ENCODE measurements at places on chromosomes 1 and 21.

DNA sequence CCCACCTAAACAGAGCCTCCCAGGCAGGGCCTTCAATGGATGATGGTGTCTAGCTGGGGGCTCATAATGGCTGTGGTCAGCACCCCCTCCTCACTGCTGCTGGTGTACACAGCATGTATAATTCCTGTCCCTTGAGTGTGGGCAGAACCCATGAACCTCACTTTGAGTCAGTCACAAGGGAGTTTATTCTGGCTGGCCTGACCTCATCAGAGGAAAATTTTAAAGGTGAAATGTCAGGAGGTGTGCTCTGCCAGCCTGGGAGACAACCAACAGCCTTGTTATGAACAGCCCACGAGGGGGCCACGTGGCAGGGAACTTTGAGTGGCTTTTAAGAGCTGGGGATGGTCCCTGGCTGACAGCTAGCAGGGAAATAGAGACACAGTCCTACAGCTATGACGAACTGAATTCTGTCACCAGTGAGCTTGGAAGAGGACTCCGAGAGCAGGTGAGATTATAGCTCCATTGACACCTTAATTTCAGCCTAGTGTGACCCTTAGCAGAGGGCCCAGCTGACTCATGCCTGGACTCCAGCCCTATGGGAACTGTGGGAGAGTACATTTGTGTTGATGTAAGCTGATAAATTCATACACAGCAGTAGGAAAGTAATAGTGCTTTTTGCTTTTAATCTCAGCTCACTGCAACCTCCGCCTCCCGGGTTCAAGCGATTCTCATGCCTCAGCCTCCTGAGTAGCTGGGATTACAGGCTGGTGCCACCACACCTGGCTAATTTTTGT is 73.5 kb upstream of the RUNX3 start:
- DNase-seq: no peak

GRCh38 chr1:19353596-19353995 is 41.5 kb downstream of the SLC66A1 start:
- no peak for DNase-seq

- DNase-seq: peak; percentile 94
These were observed 21.5 kb upstream of the TMEM222 start for GRCh38 chr1:27300341-27301051.

DNA sequence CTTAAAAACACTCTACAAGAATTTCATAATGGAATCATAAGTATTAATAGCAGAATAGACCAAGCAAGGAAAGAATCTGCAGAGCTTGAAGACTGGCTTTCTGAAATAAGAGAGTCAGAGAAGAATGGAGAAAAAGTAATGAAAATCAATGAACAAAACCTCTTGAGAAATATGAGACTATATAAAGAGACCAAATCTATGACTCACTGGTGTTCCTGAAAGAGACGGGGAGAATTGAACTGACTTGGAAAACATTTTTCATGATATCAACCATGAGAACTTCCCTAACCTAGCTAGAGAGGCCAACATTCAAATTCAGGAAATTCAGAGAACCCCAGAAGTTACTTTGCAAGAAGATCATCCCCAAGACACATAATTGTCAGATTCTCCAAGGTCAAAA is 85.6 kb downstream of the GDAP2 start:
- no peak for DNase-seq

- DNase-seq: peak; percentile 56
These were observed at the start of gene TGFB2 for GRCh38 chr1:218344814-218345672. TGFB2 (plus strand) TSS chr1:218345336; CDS start chr1:218346702, 1,366 bp downstream.

Measured in Karpas-422 (cell line).